Upper lobe of left lung (tissue), 6 donors: ENCODE measurements at places on chromosomes 4 and X. TPM values are rescaled to one million over a fixed set of nuclear protein-coding genes. Genes with fewer than 3 reads are reported as not detected.

Gene ANXA10
- not detected for total RNA-seq

Gene RTL9
- not detected for total RNA-seq

Gene HSFX4
- total RNA-seq = not detected

Gene IL1RAPL2
- not detected for total RNA-seq

Gene GAGE1
- 0.44 TPM for total RNA-seq

Gene FGG
- total RNA-seq = not detected

Gene RNF128
- 28.3 TPM for total RNA-seq

Gene TLR2
- 75.1 TPM for total RNA-seq

Gene STPG2
- total RNA-seq = 0.40 TPM

Gene ITGB1BP2
- total RNA-seq = 1.8 TPM

Gene CLGN
- total RNA-seq = not detected

Gene NIPAL1
- 5.6 TPM for total RNA-seq

Gene DDIT4L
- 0.46 TPM for total RNA-seq

Gene EMCN
- total RNA-seq = 37.7 TPM

Gene GSPT2
- total RNA-seq = 6.9 TPM

Gene PLP1
- not detected for total RNA-seq

Gene MEPE
- not detected for total RNA-seq

Gene RHOXF2
- total RNA-seq = not detected

Gene NEXMIF
- total RNA-seq = under 0.01 TPM

Gene ADH7
- not detected for total RNA-seq

Gene CDX4
- total RNA-seq = not detected

Gene DRD5
- total RNA-seq = not detected

Gene PLK4
- 2.3 TPM for total RNA-seq

Gene IL15
- 9.5 TPM for total RNA-seq

Gene NSG1
- total RNA-seq = not detected

Gene NPY1R
- 2.3 TPM for total RNA-seq

Gene PRRG3
- not detected for total RNA-seq

Gene CYSLTR1
- total RNA-seq = 1.0 TPM

Gene SLC49A3
- 65.0 TPM for total RNA-seq

Gene PAGE1
- total RNA-seq = not detected

Gene PPP2R2C
- 0.09 TPM for total RNA-seq

Gene HTRA3
- total RNA-seq = 5.2 TPM

Gene FAM9B
- total RNA-seq = 0.37 TPM

Gene IL9R
- total RNA-seq = 1.0 TPM
